ENCODE measurements at places on chromosomes 12 and 14. TPM values are rescaled to one million over a fixed set of nuclear protein-coding genes. Genes with fewer than 3 reads are reported as not detected.

The CELA1 gene
- not detected for total RNA-seq

The ACVRL1 gene
- under 0.01 TPM for total RNA-seq

The KRAS gene
- total RNA-seq = 27.1 TPM

The CCDC88C gene
- total RNA-seq = 20.4 TPM

The TAS2R7 gene
- not detected for total RNA-seq

The SYNDIG1L gene
- under 0.01 TPM for total RNA-seq

The SLC35F4 gene
- total RNA-seq = not detected

The RPS6KL1 gene
- 6.1 TPM for total RNA-seq

The ARHGAP9 gene
- not detected for total RNA-seq

The ACSS3 gene
- total RNA-seq = 0.26 TPM

The TAS2R50 gene
- 1.0 TPM for total RNA-seq

The A2M gene
- total RNA-seq = not detected

The MUCL1 gene
- total RNA-seq = not detected

The PLEKHG7 gene
- under 0.01 TPM for total RNA-seq

The CTDSP2 gene
- total RNA-seq = 36.3 TPM

The KRT83 gene
- not detected for total RNA-seq

The LRRK2 gene
- 0.90 TPM for total RNA-seq

Measured in bronchial epithelial cell (primary cell).